Gastroesophageal sphincter (tissue), 4 donors: ENCODE measurements at places on chromosomes 11 and 22. TPM values are rescaled to one million over a fixed set of nuclear protein-coding genes. Genes with fewer than 3 reads are reported as not detected.

TMPRSS5 gene
- total RNA-seq = 0.47 TPM

- ATAC-seq = no peak
Observed at GRCh38 chr11:69270941-69271340, 23.0 kb upstream of the MYEOV start.

CASP12 gene
- 2.0 TPM for total RNA-seq

DCHS1 gene
- 22.2 TPM for total RNA-seq

DNA sequence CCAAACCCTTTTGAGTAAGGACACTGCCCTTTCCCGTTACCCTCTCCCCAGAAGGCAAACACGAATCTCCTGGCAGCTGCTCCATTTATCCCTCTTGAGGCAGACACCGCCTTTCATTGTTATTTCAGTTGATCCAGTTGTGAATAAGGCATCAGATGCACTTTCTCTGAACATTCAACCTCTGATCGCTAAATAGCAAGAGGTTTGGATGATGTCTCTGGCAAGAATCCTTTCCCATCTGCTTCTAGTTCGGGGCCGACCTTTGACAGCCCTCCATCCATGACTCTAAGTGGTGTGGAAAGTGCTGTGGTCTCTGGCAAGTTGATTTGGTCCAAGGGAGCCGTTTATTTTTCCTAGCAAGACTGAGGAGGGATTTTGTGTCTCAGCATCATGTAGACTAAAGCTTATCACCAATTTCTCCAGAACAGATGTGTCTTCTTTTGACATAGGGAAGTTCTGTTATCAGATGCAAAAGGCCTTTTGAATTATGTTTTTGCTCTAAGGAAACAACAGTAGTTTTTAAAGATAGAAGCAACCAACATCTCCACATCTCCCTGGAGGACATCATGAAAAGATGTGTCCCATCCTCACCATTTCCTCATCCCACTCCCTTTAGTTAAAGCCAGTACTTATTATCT, 123.6 kb downstream of the CCDC34 start:
- ATAC-seq = no peak

- ATAC-seq = peak; percentile 81
Observed at GRCh38 chr22:31102441-31103081, 4.8 kb downstream of the SELENOM start.

CDC45 gene
- not detected for total RNA-seq

DNA sequence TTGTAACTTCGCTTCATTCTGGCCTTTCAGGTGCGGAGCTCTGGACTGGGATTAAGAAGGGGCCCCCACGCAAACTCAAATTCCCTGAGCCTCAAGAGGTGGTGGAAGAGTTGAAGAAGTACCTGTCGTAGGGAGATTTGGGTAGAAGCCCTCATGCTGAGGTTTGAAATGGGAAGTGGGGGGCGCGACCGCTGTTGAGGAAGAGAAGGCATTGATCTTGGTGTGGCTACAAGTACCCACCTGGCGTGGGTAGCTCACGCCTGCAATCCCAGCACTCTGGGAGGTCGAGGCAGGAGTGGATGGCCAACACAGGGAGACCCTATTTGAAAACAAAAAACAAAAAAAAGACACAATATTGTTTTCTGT, 779 bp downstream of the SELENOH start:
- no peak for ATAC-seq

GRCh38 chr11:105754260-105754659, 144.4 kb downstream of the GRIA4 start:
- ATAC-seq = no peak

OR10D3 gene
- total RNA-seq = not detected

DNA sequence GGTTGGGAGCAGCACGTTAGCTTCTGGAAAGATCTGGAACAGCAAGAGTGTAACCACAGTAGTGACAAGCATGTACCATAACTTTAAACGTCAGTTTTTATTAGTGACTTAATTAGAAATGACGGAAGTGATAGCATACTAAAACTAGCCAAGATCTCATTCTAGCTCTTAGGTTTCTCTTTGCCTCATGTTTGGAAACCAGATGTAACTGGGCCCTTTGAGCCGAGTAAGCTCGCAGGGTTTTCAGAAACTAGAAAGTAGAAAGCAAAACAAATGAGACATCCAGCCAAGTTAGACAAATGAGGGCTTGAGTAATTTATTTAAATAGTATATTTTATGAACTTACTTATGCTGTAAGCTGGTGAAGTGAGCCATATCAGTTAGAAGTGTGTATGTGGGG, 40.2 kb upstream of the SLC5A12 start:
- no peak for ATAC-seq

DNA sequence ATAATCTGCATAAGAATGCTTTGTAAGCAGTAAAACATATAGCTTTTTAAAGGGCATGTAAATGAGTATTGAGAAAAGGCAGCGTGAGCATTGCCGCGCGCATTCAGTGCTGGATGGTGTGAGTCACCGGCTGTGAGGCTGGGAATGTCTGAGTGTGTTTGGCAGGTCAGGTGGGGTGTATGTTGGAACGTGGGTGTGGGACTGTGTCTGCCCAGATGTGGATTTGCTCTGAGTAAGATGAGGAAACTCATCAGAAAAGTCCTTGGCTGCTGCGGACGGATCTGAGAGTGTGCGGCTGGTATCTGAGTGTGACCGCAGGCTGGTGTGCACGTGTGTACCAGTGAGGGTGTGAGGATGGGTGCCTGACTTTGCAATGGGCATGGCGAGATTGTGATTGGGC, 66.2 kb upstream of the NECTIN1 start:
- no peak for ATAC-seq

GRCh38 chr11:128714123-128714522, 20.3 kb downstream of the FLI1 start:
- no peak for ATAC-seq

DNA sequence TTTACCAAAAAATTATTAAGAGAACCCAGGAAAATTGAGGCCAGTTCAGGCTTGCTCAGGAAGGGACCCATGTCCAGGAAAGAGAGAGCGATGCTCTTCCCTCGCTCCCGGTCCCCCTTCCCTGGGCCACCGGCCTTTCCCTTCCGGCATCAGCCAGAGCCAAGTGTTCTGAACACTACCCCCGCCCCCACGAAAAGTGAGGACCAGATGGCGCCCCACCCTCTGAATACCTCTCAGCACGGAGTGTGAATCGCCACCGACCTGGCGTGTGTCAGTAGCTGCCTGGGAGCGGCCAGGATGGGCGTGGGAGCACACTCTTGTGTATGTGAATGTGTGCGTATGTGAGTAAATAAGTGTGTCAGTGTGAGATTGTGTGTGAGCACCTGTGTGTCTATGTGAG, 20.2 kb downstream of the RPS6KA4 start:
- ATAC-seq = no peak

DNA sequence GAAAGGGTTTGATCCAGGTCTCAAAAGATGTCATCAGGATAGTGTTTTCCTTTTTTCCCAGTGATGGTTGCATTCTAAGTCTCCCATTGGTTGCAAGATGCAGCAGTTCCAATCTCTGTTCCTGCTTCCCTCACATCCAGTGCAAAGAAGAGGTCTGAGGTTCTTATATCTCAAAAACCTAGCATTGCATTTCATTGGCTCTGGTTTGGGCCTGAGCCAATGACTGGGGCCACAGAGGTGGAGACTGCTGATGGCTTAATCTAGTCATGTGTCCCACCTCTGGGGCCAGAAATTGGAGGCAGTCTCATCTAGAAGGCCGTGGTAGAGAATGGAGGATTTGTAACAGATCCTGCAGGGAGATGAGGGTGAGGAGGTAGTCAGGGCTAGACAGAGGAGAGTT, 13.2 kb upstream of the MICAL2 start:
- no peak for ATAC-seq

DNA sequence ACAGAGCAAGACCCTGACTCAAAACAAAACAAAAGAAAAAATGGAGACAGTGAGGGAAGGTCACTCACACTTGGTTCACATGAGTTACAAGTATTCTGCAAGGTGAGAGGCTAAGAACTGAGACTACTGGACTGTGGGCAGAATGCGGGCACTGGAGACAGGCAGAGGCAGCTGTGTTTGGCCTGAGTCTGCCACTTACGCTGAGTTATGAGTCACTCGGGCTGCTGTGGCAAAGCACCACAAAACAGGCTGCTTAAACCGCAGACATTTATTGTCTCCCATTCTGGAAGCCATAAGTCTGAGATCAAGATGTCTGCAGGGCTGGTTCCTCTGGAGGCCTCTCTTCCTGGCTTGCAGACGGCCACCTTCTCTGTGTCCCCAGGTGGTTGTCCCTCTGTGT, 122.8 kb downstream of the SHANK2 start:
- no peak for ATAC-seq

SCGB2A2 gene
- total RNA-seq = not detected

DNA sequence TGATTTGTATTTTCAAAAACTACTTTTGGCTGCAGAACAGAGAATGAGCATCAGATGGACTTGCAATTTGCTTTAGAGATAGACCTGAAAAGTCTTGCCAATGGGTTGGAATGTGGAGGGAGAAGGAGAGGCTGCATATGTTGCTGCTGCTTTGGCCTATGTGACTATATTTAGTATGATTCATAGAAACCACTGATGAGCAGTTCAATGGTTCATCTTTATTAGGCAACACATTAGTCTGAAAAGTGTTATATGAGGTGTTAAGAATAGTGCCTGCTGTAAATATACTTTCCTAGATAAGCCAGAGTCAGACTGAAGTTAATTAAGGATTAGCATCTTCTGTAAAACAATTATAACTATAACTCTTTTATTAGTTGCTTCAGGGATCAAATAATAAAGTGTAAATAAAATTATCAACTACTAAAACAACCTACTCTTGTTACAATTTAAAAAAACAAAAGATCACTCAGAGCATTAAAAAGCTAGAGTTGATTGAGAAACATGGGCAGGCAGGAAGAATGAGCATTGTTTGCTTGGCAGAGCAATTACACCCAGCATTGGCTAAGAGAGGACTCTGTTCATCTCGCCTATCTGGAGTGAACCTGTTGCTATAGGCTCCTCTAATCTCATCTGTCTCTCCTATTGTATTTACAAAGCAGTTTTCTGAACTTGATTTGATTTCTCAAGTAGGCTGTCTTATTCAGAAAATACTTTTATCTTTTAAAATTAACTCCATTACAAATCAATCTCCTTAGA, 36.3 kb downstream of the HORMAD2 start:
- ATAC-seq = no peak

- no peak for ATAC-seq
Observed at GRCh38 chr11:117238221-117238620, 5.8 kb downstream of the RNF214 start.

- ATAC-seq = no peak
Observed at GRCh38 chr22:50739279-50739691, 1.3 kb downstream of the ACR start.

DNA sequence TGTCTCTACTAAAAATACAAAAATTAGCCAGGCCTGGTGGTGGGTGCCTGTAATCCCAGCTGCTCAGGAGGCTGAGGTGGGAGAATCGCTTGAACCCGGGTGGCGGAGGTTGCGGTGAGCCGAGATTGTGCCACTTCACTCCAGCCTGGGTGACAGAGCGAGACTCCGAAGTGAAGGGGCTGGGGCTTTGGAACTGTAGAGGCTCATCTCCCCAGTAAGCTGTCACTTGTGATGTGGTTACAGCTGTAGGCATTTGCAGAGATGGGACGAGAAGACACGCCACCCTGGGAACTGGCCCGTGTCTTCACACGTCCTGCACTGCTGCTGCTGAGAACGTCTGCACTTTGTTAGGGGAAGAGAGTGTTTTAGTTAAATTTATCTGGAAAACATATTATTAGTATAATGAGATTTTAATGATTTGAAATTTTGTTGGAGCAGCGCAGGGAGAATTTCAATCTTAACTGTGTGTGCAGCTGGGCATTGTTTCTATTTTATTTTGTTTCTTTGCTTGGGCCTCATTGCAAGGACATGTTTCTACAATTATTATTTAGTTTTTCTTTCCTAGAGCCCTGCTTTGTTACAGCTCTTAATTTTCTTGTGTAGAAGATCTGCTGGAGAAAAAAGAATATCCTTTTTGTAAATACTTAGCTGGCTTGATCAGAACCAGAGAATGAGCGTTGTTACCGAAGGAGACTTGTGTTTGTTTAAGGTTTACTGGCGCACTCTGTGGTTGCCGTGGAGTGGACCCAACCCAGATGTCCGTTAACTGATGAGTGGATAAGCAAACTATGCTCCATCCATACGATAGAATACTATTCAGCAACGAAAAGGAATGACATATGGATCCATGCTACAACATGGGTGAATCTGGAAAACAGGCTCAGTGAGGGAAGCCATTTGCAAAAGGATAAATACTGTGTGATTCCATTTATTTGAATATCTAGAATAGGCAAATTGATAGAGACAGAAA, 18.4 kb downstream of the PARVB start:
- ATAC-seq = no peak

DNA sequence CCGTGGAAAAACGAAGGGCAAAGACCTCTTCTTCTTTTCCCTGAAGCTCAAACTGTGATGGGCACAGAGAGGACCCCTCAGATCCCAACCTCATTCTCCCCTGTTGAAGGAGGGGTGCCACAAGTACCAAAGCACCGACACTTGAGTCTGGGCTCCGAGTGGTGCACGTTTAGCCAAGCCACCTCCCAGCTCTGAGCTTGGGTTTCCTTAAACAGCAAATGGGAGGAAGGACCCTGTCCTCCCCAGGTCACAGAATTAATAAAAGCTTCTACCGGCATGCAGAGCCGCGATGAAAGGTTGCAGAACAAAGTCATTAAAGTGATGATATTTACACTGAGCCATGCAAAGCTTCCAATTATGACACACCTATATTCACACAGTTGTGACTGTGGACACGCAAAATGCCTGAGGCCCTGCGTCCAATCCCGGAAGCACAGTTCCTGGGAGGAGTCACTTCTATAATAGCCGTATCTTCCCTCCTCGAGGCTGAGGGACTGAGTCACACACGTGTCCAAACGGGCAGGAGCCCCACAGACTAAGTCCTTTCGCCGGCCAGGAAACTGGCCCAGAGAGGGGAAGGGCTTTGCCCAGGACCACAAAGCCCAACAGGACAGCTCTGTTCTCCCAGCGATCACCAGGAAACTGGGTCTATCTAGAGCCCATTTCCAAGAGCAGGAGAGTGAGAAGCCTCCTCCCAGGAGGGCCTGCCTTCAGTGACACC, 922 bp upstream of the CSNK1E start:
- peak; percentile 72 for ATAC-seq

DNA sequence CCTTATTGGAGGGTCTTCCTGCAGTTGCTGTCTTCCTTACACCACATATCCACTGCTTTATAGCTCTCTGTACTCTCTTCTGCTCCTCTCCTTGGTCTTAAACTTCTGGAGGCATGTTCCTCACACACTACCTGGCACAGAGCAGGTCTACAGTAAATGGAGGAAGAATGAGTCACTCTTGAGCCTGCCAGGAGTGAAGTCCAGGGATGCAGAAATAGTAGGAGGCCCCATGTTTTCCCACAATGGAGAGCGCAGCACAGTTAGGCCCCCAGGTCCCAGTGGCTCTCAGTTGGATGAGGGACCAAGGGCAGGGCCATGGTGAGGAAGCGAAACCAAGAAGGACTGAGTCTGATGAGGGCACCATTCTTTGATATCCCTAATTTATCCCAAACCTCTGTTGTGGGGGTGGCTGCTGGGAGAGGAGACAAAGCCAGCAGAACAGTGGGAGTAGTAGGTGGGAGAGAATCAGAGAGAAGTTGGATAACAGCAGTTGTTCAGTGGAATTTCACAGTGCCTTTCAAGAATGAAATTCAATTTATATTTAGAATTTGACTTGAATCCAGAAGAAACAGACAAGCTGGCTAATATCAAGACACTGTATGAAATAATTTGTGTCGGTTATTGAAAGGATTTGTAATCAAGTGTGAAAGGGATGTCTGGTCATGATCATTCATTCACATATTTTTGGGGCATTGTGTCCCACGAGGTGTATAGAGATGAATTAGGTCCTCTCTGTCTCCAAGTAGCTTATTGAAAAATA, 187.8 kb downstream of the HIPK3 start:
- ATAC-seq = no peak
